CD4-positive, alpha-beta T cell treated with Interleukin-21 for 1 hour (primary cell): ENCODE measurements at places on chromosomes 6 and 20.
A peak's percentile ranks its signal among the peaks of the same experiment; 100 is the strongest.

- DNase-seq, result no peak
Measured at GRCh38 chr6:449057-449430, 57.5 kb downstream of the IRF4 start.

- no peak for DNase-seq
Measured at GRCh38 chr20:17646209-17646960, 35.7 kb downstream of the RRBP1 start.

GRCh38 chr6:74715355-74716085 is 490.3 kb downstream of the COL12A1 start:
- DNase-seq, result no peak

- DNase-seq, result peak; percentile 47
Measured at GRCh38 chr20:45833883-45834796, 541 bp downstream of the SNX21 start.

GRCh38 chr6:148892247-148892646 is 145.4 kb downstream of the UST start:
- no peak for DNase-seq

DNA sequence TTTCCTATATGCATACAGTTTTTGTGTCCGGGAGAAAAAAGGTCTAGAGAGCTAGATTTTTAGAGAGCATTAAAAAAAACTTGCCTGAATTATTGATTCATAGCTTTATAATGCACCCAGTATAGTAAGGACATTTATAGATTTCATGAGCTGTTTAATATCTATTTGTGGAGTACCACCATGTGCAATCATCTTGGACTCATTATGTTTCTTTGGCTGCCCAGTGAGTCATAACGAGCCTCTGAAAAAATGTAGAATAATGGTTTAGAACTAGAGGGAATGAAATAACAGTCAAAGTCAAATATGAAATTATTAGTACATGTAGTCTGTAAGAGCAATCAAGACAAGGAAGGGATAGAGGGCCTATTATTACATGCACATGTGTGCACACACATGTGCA is 350.0 kb downstream of the CD83 start:
- no peak for DNase-seq

- no peak for DNase-seq
Measured at GRCh38 chr6:17393892-17394631, 667 bp downstream of the CAP2 start.

GRCh38 chr20:63737945-63738686 is 1.5 kb upstream of the SLC2A4RG start:
- DNase-seq, result peak; percentile 27

GRCh38 chr20:5024982-5025381 is 23.7 kb upstream of the SLC23A2 start:
- DNase-seq, result no peak

GRCh38 chr6:168979254-168979653 is 274.4 kb downstream of the THBS2 start:
- DNase-seq, result no peak

DNA sequence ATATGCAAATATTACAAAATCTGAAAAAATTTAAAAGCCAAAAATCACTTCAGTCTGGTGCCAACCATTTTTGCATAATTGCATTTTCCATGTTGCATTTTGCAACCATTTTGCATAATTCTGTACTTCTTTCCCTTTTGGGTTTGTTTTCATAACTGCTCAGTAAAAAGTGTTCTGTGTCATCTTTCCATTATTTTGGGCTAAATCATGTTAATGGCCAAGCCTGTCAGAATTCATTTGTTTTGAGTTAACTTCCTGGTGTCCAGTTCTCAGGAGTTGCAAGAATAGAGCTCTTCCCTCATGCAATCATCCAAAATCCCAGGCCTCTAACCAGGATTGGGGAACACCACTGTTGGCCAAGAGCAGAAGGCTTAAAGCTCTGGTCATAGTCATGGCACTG is 133.6 kb downstream of the MTHFD1L start:
- DNase-seq, result no peak

DNA sequence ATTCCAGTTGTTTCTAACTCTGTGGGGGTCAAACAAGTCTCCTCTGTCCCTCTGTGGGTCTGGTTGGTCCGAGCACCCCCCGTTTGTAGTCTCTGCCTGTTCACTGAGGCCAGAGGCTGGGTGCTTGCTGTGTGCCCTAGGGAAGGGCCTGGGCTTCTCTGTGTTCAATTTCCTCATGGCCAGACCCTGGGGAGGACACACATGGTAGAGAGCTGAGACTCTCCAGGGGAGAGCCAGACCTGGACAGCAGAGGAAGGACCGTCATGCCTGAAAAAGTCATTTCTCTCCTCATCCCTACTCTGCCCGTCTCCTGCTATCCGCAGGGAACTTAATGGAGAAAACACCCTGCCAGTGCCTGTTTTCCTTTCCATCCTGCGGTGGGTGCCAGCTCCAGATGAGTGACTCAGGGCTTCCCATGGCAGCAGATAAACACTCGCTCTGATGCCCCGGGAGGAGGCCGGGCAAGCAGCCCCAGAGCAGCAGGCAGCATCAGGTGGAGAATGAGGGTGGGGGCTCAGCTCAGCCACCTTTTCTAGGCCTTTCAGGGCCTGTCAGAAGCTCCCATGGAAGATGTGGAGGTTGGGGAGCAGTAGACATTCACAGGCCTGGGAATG is 51.9 kb downstream of the SNAI1 start:
- DNase-seq, result no peak

DNA sequence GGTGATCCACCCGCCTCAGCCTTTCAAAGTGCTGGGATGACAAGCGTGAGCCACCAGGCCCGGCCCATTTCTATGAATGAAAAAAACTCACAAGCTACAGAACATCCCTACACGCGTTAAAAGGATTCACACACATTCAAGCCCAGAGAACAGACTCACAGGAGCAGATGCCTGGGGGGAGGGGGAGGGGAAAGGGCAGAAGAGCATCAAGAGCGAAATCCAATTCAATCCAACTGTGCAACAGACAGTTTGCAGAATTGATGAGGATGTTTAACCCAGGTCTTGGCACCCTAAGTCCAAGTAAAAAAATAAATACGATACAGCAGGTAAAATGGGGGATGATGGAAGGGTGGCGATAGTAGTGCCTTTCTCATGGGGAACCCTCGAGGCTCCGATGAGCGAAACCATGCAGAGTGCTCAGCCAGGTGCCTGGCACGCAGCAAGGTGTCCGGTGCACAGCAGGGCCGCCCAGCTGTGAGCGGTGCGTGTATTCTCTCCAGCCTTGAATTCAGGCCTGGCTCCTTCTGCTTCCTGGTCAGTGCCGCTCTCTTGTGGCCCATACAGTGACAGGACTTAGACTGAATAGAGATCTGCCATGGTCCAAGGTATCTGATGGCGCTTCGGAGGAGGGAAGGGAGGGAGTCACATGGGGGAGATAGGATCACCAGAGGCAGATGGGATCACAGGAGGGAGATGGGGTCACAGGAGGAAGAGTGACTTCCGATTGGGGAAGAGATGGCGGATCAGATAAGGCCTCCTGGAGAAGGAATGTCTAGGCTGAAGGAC is 35.4 kb upstream of the ANGPT4 start:
- no peak for DNase-seq

DNA sequence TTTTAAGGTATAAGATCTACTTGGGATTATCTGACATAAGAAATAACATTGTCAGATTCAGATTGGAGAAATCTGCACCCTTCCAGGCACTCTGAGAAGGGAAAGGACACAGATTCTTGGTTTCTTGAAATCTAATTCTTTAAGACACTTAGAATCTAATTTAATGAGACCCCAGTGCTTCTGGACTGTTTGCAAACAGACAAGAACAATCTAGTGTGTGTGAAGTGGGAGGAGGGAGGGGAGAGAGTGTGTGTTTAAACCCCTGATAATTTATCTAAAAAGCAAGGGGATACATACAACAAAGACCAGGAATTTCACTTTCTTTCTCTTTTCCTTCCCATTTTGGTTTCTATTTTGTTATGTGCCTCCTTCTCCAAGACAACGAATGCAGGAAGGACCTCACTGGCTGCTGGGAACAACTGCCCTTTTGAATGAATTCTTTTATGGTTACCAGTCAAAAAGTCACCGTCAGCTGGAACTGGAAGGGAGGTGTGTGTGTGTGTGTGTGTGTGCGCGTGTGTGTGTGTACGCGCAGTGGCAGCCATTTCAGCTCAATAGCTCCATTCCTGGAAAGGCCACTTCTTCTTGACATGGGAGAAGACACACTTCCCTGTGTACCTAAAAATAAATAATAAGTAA is 129.4 kb downstream of the BCAS1 start:
- no peak for DNase-seq
